ENCODE measurements at places on chromosomes 7 and 10.

DNA sequence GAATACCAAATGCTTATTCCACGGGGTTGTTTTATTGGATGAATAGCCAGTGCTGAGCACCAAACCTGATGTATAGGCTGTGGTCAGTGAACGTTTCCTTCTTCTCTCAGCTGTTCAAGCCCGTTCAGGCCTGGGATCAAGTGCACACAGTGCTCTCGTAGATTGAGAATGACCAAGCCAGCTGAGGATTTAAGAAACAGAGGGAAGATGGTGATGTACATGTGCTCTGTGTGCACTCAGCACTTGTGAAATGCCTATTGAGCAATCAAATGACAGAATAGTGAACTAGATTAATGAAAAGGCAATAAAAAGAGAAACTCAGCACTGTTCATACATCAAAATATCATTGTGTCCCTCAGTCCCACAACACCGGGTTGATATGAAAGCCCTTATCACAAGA lies 302.5 kb downstream of the BMPER start:
- DNase-seq = no peak

DNA sequence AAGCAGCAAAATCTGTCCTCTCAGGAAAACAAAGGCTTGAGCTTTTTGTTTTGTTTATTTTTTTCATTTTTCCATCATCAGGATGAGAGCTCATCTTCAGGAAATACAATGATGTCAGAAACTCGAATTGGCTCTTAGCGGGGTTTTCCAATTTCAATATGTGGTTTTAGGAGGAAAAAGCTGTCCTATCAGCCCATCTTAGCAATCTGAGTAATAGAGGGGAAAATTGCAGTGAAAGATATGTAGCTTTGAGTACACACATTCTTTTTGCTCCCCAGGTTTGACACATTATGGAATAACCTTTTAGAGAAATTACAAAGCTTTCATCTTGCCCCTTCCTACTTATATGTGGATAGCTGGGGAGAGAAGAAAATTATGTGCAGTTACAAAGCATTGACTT lies 113.6 kb upstream of the MYO3A start:
- DNase-seq = no peak

DNA sequence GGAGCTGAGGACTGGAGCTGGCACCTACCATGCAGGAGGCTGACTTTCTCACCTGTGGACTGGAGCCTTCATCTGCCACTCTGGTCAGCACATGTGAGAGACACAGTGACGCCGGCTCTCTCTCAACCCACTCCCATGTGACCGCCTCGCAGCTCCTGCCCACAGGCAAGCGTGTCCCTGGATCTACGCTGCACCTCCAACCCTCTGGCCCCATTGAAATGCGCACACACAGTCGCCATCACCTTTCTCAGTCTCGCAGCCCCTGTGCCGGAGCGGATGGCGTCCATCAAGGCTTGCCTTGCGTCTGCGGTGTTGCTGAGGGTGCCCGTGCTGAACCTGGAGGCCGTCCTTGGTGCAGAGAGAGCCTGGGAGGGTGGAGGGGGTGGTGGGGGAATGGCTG lies 242.2 kb upstream of the GRB10 start:
- DNase-seq = no peak

DNA sequence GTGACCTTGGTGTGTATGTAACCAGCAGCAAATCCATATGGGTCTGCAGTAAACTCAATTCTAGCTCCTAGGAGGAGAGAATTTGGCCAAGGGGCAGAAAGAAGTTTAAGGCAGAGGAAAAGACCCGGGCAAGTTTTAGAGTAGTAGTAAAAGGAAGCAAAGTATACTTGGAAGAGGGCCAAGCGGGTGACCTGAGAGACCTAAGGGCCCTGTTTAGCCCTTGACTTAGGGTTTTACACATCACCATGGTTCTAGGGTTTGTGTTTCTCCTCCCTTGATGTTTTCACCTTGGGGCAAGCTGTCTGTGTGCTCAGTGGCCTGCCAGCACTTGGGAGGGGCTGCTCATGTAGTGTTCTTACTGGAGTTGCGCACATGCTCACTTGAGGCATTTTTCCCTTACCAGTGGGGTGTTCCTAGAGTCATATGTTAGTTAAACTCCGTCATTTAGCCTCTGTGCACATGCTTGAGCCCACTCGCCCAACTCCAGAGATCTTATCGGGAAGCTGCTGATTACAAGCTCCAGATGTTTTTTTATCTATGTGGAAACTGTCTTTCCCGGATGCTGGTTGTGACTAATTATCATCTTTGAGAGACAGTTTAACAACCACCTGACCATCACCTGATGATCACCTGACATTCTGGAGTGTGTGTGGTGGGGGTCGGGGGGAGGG lies 137.6 kb upstream of the PRSS1 start:
- no peak for DNase-seq

- no peak for DNase-seq
Observed at GRCh38 chr7:96026611-96027010, 254.3 kb downstream of the DYNC1I1 start.

DNA sequence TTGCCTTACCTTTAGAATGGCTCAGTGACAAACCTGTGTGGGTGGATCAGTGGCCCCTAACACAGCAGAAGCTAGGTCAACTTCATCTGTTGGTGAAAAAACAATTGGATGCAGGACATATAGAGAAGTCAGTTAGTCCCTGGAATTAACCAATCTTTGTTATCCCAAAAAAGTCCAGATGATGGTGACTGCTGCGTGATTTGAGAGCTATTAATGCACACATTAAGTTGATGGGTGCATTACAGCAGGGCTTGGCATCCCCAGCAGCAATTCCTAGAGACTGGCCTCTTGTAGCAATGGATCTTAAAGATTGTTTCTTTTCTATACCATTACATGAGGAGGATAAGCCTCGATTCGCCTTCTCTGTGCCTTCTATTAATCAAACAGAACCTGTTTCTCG lies 33.3 kb downstream of the OR13A1 start:
- DNase-seq = no peak

DNA sequence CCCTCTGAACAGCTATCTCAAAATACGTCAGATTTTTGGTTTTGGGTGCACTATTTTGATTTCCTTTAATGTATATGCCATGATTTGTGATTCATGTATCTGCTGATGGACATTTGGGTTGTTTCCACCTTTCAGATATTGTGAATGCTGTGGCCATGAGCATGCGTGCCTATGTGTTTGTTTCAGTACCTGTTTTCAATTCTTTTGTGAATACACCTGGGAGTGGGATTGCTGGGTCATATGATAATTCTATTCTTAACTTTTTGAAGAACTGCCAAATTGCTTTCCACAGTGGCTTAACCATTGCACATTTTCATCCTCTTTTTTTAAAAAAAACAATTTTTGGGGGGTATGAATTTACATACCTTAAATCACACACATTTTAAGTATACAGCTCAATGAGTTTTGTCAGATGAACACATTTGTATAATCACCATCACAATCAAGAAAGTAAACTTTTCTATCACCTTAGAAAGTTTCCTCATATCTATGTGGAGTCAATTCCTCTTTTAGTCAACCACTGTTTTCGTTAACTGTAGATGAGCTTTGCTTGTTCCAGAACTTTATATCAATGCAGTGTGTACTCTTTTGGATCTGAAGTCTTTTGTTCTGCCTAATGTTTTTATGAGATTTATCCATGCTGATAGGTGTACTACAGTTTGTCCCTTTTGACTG lies 36.9 kb downstream of the CYP26A1 start:
- DNase-seq = no peak

GRCh38 chr7:122006687-122007086 lies 133.7 kb downstream of the PTPRZ1 start:
- DNase-seq = no peak

GRCh38 chr7:107718456-107719193 lies 25.3 kb upstream of the CBLL1 start:
- no peak for DNase-seq

DNA sequence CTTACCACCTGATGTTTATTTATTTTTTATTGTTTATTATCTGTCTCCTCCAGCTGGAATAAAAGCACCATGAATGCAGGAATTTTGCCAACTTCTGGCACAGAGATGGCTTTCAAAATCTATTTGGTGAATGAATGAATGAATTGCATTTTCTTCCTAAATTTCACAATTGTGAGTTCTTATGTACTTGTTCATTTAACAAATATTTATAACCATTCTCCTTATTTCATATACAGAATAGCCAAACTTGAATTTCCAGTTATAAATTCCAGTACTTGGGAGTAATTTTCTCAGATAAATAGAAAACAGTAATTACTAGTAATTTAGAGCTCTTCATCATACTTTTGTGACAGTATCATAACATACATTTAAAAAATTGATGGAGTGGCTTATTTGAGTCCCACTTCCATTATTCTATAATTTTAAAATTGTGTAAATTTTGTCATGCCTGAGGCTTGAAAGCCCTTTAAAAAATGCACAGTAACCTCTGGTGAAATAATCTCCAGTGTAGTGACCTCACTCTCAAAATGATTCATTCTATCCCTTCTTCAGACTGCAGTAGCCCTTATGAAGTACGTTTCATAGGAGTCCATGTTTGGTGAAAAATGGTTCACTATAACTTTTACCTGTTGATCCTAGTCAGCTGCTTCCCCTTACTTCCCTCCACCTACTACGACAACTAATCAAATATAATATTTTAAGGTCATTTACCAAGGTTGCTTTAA lies 40.0 kb upstream of the SRI start:
- DNase-seq = no peak

GRCh38 chr7:95596198-95597063 lies at the start of gene PDK4:
TSS of gene PDK4 (minus strand) at chr7:95596516. CDS start at chr7:95596293, 223 bp downstream.
- DNase-seq = no peak

DNA sequence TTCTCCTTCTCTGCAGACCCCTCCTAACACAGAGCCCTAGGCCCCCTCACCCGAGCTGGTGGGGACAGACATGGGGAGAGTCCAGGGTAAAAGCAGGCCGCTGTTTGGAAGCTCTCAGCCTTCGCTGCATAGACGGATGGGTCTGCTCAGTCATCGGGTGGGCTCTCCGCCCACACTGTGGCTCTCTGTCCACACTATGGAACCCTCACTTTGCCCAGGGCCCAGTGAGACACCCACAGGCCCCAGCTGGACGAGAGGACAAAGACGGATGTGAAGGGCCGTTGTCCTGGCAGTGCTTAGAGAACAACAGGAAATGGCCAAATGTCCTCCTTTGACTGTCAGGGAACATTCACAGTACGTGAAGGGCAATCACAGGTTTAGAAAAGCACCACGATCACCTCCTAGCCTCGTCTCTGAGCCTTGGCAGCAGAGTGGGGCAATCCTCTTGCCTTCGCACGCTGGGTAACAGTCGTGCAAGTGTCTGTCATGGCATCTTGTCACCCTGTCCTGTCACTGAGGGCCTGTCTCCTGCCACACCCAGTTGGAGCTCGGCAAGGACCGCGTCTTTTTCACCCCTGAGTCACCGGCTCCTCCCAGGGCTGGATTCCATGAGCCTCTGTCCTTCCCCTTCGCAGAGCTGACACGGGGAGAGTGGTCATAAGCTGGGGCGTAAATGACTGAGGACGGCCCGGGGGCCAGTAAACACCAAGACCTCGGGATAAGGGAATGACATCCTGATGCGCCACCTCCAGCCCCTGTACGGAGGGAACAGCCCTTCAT lies 80.6 kb downstream of the PRKAG2 start:
- no peak for DNase-seq

DNA sequence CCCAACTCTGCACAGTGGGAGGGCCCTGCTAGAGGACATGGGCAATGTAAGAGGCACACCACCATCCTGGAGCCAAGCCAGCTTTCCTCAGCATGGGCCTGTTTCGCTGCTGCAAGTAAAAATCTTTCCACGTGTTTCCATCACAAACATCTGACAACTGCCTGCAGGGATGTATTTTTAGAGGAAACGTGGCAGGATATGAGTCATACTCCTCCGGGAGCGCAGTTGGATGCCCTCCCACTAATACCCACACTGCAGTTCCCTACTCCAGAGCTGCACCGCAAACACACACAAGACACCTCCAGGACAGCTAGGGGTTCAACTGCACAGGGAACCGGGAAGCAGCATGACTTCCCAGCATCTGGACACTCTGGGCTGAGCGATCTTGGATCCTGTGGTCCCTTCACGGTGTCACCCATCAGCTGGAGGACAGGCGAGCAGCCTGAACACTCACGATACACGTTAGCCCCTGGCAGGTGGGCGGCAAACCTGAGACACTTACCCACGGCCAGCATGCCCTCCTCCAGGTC lies 26.1 kb downstream of the PLAC9 start:
- DNase-seq = no peak

GRCh38 chr10:69751214-69751613 lies 50.5 kb upstream of the COL13A1 start:
- DNase-seq = no peak

DNA sequence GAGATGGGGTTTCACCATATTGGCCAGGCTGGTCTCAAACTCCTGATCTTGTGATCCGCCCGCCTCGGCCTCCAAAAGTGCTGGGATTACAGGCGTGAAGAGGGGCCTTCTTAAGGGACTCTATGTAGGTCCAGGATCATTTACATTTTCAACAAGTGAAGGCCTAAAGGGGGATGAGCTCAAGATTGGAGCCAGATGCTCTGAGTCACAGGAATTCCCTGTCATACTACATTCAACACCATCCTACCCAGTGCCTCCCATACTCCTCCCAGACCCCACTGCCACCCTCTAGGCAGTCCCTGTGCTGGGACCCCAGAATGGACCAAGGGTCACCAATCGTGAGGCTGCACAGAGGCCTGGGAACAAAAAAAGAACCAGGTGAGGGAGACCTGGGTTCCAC lies 29.9 kb downstream of the CYTH3 start:
- no peak for DNase-seq

- DNase-seq = peak; percentile 78
Observed at GRCh38 chr10:22714479-22715289, at the start of gene PIP4K2A. TSS of gene PIP4K2A (minus strand) at chr10:22714578. CDS start at chr10:22714326, 252 bp downstream.

DNA sequence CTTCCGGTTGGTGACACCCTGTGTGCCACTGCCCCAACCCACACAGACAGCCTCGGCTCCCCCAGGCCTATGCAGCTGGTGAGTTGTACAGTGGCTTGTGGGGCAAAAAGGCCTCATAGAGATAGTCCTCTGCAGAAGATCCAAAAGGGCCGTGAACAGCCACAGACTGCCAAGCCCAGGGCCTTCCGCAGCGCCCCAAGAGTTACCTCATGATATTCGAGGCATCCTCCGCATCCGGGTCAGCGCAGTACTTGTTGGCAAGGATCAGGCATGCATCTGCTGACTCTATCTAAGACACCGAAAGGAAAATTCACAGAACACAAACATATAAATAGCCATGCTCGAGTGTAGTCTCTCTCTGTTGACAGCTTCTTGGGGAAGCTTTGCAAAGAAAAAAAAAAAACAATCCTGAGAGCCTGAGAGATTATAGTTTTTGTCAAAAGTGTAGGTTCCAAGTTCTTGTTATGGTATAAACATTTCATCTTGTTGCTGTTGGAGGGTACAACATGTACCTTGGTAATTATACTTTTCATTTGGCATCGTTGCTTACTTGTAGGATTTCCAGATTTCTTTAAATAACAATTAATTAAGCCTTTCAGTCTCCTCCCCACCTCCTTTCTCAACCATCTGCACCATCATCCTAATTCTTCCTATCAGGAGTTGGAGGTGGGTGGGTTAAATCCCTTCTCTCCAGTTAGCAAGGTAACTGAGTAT lies 553.0 kb downstream of the KCNMA1 start:
- no peak for DNase-seq

All from stimulated activated CD4-positive, alpha-beta T cell treated with anti-CD3 and anti-CD28 coated beads, Interleukin-12 subunit alpha, Interleukin-12 subunit beta, amount 100 ng/mL, for 4 hours (primary cell).